ENCODE measurements at places on chromosomes 6 and 20. TPM values are rescaled to one million over a fixed set of nuclear protein-coding genes. Genes with fewer than 3 reads are reported as not detected.

DNA sequence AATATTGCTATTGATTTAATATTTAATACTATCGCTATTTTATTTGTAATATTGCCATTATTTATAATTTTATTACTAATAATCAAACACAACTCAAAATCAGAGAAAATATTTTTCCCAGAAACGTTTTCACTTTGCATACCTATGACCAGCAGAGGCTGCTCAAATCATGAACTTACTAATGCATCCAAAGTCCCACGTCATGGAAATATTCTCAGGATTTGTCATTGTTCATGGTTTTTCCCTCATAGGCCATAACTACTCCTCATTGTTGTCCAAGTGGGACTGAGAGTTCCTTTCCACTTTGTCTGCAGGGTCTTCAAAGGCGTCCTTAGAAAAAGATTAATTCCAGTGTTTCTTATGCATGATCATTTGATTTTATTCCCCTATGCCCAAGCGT lies 344.8 kb downstream of the THBS2 start:
- peaks cover 59% of the 10 kb centered on the region for H3K27me3 ChIP-seq
- no peak for DNase-seq
- H3K27ac ChIP-seq = no peak overlapping the region
- no peak overlapping the region for H3K4me3 ChIP-seq
- no peaks in the 10 kb centered on the region for H3K4me1 ChIP-seq

DNA sequence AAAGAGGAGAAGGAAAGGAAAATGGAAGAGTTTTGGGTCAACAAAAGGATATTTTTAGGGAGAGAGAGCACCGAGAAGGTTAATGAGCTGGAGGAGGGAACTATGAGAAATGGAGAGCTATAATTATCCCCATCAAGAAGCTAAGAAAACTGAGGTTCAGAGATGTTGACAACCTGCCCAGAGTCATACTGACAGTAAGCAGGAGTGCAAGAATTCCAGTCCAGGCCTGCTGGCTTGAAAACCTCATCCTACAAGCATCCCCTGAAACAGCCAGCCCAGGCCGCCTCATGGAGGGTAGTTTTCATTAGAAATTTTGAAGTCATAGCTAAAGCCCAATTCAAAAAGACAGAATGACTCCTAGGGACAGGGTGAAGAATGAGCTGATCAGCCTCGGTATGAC lies 172.1 kb upstream of the LRFN2 start:
- H3K4me1 ChIP-seq = no peaks in the 10 kb centered on the region
- no peak for DNase-seq
- H3K36me3 ChIP-seq = no peaks in the 10 kb centered on the region
- no peak overlapping the region for H3K4me3 ChIP-seq
- peaks cover 66% of the 10 kb centered on the region for H3K27me3 ChIP-seq

GRCh38 chr6:134173936-134174671 lies 121.7 kb upstream of the SLC2A12 start:
- H3K36me3 ChIP-seq = peaks cover 34% of the 10 kb centered on the region
- H3K4me3 ChIP-seq = peak overlapping the region; percentile 73
- peaks cover 21% of the 10 kb centered on the region for H3K4me1 ChIP-seq
- H3K27ac ChIP-seq = peak overlapping the region; percentile 84
- no peaks in the 10 kb centered on the region for H3K27me3 ChIP-seq

DNA sequence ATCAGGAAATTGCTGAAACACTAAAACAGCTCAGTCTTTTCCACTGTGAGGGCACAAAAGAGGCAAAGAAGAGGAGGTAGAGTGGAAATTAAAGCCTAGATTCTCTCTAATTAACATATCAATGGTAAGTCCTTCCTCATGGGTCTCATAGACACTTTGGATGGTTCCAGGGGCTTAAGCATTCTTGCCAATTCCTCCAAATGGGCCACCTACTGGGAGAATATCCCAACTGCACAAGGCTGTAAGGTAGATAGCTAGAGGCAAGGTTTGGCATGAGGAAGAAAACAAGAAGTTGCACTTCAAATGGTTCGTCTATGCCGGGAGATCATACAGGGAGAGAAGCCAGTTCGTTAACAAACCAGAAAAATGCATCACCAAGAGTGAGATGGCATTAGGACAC lies 107.6 kb upstream of the KHDRBS2 start:
- no peak overlapping the region for H3K4me3 ChIP-seq
- H3K36me3 ChIP-seq = no peaks in the 10 kb centered on the region
- no peak overlapping the region for H3K27ac ChIP-seq
- no peak for DNase-seq
- H3K27me3 ChIP-seq = no peaks in the 10 kb centered on the region

DNA sequence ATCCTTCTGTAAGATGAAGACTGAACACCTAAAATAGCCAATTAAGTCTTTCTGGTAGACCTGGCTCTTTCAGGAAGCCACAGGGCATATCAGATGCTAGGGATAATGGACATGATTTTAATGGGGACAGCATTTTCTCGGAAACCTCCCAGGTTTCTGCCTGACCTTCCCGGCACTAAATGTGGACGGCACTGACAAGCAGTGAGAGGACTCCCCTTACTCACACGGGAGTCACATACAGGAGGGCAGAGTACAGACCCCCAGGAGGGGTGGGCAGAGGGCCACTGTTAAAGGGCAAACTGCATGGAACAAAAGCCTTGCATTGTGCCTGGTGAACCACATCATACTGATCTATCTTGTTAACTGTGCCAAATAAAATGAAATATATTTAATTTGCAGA lies 19.9 kb downstream of the PSMG4 start:
- H3K4me1 ChIP-seq = no peaks in the 10 kb centered on the region
- H3K4me3 ChIP-seq = no peak overlapping the region
- DNase-seq = no peak
- H3K27ac ChIP-seq = no peak overlapping the region
- H3K36me3 ChIP-seq = no peaks in the 10 kb centered on the region

- DNase-seq = no peak
- H3K27me3 ChIP-seq = no peaks in the 10 kb centered on the region
- no peak overlapping the region for H3K27ac ChIP-seq
Measured at GRCh38 chr20:36179170-36179945, 24.8 kb downstream of the EPB41L1 start.

DNA sequence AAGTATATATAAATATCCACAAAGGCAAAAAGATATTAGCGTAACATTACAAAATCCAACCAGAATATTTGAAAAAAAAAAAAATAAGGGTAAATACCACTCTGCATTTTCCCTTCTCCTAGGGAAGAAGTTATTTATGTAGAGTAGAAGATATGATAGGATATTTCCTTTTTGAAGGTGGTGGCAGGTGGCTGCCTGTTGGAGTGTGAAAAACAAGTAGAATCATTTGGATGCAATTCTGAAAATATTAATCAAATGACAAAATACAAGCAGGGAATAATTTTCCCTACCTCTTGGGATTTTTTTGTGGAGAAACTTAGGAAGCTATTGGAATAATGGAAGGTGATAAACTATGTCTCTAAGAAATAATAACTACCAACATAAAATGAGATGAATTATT lies 62.5 kb upstream of the OGFRL1 start:
- DNase-seq = no peak
- peaks cover 24% of the 10 kb centered on the region for H3K4me1 ChIP-seq
- H3K27ac ChIP-seq = no peak overlapping the region

- no peaks in the 10 kb centered on the region for H3K36me3 ChIP-seq
- no peak overlapping the region for H3K4me3 ChIP-seq
- H3K27me3 ChIP-seq = peaks cover 95% of the 10 kb centered on the region
- H3K4me1 ChIP-seq = no peaks in the 10 kb centered on the region
Measured at GRCh38 chr20:37413379-37413778, 67.4 kb downstream of the SRC start.

DNA sequence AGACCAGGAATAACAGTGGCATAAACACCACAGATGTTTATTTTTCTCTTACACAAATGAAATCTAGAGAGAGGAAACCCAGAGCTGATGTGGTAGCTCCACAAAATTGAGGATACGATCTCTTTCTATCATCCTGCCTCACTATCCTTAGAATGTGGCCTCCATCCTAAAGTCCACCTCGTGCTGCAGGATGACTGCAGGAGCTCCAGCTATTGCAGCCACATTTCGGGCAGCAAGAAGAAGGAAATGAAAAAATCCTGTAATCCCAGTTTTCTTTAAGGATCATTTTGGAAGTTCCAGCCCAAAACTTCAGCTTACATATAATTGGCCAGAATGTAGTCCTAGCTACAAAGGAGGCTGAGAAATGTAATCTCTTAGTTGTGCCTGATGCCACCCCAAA lies 41.2 kb upstream of the ARFGEF2 start:
- H3K4me3 ChIP-seq = no peak overlapping the region
- no peaks in the 10 kb centered on the region for H3K36me3 ChIP-seq
- peaks cover 30% of the 10 kb centered on the region for H3K4me1 ChIP-seq
- H3K27me3 ChIP-seq = no peaks in the 10 kb centered on the region
- no peak for DNase-seq

GRCh38 chr6:121451250-121451649 lies 15.8 kb downstream of the GJA1 start:
- no peak overlapping the region for H3K27ac ChIP-seq
- H3K36me3 ChIP-seq = no peaks in the 10 kb centered on the region
- no peaks in the 10 kb centered on the region for H3K27me3 ChIP-seq

GRCh38 chr6:113359155-113360140 lies 497.7 kb upstream of the MARCKS start:
- H3K4me1 ChIP-seq = peaks cover 33% of the 10 kb centered on the region
- H3K36me3 ChIP-seq = no peaks in the 10 kb centered on the region
- H3K4me3 ChIP-seq = no peak overlapping the region
- no peaks in the 10 kb centered on the region for H3K27me3 ChIP-seq

DNA sequence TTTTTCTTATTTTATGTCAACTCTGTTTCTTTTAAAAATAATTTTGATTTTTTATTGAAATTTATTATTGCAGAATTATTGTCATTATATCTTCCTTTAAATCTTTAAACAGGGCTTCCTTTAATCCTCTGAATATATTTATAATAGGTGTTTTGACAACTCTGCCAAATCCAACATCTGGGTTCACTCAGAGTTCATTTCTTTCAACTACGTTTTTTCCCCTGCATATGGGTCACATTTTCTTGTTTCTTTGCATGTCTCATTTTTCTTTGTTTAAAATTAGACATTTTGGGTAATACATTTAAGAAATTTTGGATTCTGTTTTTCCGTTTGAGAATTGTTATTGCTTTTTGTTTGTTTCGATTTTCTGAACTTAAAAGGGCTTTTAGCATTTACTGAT lies 655.1 kb upstream of the CITED2 start:
- no peaks in the 10 kb centered on the region for H3K36me3 ChIP-seq
- no peak overlapping the region for H3K4me3 ChIP-seq
- DNase-seq = no peak
- no peaks in the 10 kb centered on the region for H3K27me3 ChIP-seq

DNA sequence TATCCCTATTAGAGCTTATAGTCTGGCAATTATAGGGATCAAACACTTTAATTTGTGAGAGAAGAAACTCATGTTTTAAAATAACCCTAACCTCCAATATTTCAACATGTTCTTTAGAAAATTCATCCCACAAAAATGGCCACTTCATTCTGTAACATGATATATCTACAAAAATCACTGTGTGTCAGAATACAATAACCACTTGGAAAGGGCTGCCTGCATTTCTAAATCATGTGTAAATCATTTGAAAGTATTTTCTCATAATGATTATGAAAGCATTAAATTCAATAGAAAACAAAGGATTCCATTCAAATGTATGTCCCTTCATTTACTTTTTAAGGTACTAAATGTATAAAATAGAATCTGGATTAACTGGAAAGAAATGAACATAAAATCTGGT lies 101.4 kb upstream of the NHSL1 start:
- H3K36me3 ChIP-seq = no peaks in the 10 kb centered on the region
- H3K4me3 ChIP-seq = no peak overlapping the region
- peaks cover 15% of the 10 kb centered on the region for H3K4me1 ChIP-seq
- H3K27ac ChIP-seq = peak overlapping the region; percentile 17

DNA sequence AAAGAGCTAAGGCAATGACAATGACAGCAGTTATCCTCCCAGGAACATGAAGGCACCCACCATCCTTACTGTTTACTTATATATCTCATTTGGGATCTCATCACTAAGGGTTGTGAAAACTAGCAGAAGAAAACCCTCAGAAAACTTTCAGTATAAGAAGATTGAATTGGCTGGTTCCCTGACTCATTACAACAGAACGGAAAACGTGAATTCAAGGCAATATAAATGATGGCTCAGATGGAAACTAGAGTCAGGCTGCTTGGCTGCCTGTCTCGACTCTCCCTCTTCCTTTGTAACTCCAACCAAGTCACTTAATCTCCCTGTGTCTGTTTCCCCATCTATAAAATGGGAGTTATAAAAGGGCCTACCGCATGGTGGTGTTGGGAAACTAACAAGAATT lies 387.1 kb upstream of the JARID2 start:
- no peaks in the 10 kb centered on the region for H3K4me1 ChIP-seq
- H3K27ac ChIP-seq = no peak overlapping the region
- no peak for DNase-seq
- no peaks in the 10 kb centered on the region for H3K27me3 ChIP-seq
- no peak overlapping the region for H3K4me3 ChIP-seq

DNA sequence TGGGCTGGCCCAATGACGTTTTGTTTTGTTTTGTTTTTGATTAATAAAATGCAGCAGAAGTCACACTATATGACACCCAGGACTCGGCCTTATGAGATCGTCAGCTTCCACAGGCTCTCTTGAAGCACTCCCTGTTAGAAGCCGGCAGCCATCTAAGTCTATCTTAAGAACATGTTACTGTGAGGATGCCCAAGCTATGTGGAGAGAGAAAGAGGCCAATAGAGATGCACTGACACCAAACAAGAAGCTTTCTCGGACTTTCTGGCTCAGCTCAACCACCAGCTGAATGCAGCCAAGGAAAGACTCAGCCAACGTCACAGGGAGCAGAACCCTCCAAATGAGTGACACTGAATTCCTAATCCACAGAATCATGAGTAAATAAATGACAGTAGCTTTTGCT lies 14.0 kb downstream of the SGK1 start:
- H3K4me3 ChIP-seq = no peak overlapping the region
- peaks cover 11% of the 10 kb centered on the region for H3K4me1 ChIP-seq
- no peaks in the 10 kb centered on the region for H3K27me3 ChIP-seq
- no peaks in the 10 kb centered on the region for H3K36me3 ChIP-seq

The SASH1 gene
- 35.5 TPM for total RNA-seq

The SRC gene
- total RNA-seq = 58.4 TPM

The ECHDC1 gene
- total RNA-seq = 51.4 TPM

The SIRPD gene
- 0.37 TPM for total RNA-seq

The MATN4 gene
- total RNA-seq = 0.33 TPM

The EMILIN3 gene
- not detected for total RNA-seq
